H1 (cell line): ENCODE measurements at places on chromosomes 6 and 20.

- no peak for DNase-seq
Observed at GRCh38 chr6:56505512-56506260, 137.0 kb downstream of the DST start.

- DNase-seq = no peak
Observed at GRCh38 chr6:21598674-21599023, 5.1 kb downstream of the SOX4 start.

DNA sequence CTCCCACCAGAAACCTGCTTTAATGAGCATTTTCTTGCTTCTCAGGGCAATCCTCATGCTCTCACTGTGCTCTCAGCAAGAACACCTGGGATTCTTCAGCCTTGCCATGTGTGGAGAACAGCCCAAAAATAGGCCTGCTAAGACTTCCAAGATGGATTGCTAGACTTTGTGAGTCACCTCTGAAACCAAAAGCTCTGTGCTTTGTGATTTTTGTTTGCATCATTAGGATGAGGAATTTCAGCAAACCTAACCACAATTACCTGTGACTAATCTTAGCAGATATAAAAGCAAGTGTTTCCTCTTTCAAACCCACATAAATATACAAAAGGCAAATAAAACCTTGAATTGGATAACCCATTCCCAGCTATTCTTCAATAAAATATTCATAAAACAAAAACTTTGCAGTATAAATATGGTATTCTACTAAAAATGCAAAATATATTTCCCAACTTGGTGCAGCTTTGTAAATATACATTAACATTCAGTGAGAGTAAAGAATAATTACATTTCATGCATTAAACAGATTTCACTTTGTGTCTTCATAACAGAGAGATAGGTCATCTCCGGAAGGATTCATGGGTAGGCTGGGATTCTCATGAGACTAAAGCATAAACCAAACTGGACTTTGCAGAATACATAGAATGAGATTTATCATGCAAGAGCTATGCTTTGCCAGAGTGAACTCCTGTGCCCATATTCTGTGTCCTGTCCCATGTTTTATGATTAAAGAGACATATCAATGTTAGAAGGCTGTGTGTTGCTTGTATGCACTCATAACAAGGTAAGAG lies 33.5 kb downstream of the TPBG start:
- no peak for DNase-seq

DNA sequence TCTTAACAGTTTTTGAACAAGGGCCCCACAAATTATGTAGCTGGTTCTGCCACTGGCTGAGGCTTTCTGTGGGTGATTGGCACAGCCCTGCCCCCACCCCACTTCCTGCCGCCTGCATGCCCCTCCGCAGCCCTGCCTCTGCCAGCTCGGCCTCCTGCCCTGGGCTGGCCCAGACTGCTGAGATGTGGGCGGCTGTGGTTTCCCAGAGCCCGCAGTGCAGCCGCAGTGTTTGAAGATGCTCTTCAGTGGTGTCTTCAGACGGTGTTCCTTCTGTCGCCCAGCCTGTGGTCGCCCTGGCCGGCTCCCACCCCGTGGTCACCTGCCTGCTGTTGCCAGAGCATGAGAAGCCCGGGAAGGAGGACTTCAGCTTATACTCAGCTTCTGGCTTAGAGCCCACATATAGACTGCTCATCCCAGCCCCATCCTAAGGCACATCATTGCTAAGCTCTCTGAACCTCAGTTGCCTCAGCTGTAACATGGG lies 154.3 kb downstream of the VEGFA start:
- DNase-seq = no peak

GRCh38 chr20:35768731-35769664 lies 2.8 kb upstream of the PHF20 start:
- peak; percentile 76 for DNase-seq

DNA sequence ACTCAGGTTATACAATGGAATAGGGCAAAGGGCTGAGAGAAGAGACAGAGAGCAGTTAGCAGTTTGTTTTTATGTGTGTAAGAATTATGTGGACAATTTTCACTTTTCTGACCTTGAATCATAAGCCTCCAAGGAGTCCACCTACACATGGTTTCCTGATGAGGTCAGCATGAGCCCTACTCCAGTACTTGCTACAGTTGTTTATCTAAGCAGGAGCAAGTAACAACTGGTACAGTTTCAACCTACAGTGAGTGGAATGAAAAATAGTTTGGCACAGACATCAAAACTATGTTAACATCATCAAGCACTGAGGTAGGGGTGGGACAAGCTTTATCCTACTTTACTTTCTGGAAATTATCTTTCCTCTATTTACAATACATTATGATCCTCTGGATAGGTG lies 426.7 kb upstream of the ID4 start:
- DNase-seq = no peak

GRCh38 chr6:101662111-101662897 lies 268.8 kb downstream of the GRIK2 start:
- no peak for DNase-seq

DNA sequence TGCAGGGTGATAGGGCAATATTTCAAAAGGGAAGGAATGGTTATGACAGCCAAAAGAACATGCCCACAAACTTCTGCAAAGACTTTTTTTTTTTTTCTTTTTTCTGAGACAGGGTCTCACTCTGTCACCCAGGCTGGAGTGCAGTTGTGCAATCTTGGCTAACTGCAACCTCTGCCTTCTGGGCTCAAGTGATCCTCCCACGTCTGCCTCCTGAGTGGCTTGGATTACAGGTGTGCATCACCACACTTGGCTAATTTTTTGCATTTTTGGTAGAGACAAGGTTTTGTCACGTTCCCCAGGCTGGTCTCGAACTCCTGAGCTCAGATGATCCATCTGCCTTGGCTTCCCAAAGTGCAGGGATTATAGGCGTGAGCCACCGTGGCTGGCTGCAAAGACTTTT lies 117.6 kb upstream of the ADGRF1 start:
- DNase-seq = no peak

GRCh38 chr20:40630713-40631112 lies 58.3 kb downstream of the MAFB start:
- no peak for DNase-seq

DNA sequence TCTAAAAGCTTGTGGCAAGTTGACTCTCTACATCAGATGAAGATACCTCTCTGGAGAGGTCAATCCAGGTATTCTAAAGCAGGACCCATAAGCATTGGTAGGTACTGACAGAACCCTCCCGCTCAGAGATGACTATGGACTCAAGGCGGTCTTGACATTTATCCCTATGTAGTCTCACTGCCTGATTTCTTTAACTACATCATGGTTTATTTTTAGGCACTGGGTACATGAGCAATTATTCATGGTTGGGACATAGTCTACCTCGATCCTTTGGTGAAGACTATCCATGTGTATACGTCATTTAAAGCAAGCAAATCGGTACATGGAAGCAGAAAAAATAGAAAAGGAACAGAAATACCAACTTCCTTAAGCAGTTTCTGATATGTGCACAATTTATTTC lies 136.2 kb upstream of the TAB2 start:
- no peak for DNase-seq

DNA sequence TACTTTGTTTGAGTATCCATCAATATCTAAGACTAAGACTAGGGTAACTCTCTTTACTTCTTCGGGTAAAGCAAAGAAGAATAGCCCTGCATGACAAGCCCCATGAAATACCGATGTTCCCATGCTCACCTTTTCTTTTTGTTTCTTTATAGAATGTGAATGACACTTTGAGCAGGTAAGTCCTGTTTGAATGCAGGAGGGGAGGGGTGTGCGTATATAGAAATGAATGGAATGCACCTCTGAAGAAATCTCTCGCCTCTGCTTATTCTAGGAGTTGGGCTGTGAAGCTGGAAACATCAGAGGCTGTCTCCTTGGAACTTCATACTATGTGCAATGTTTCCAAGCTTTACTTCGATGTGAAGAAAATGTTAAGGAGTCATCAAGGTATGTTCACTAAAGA lies 10.3 kb downstream of the TRIM38 start:
- no peak for DNase-seq

DNA sequence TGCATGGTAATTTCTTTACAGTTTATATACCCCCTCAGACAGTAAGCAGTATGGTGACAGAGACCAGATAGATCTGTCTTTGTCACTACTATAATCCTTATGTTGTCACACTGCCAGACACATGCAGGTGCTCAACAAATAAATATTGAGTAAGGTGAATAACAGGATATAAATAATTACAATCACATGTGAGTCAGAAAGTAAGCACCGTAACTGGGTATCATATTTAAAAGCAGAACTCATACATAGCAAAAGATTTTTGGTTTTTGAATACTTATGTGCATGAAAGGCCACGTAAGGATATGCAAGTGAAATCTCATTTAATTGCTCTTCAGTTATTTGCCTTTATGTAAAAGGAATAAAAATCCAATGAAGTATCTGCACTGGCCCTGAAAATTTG lies 17.4 kb downstream of the CNBD2 start:
- no peak for DNase-seq

DNA sequence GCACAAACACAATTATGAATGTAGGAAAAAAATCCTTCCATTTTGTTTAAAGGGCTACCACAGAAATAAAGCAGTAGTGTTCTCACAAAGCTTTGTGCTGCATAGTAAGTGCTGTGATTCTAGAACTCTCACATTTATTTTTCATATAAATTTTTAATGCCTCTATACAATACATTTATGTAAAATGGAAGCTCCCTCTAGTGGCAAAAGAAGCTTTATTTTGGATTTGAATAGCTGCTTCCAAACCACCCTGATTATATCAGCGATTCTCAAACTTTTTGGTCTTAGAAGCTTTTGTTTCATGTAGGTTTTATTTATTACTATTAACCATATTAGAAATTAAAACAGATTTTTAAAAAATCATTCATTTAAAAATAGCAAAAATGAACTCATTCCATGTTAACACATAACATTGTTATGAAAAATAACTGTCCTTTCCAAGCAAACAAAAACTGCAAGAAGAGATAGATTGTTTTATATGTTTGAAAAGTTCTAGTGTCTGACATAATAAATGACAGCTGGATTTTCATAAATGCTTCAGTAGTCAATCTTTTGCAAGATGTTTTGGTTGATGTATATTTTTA lies 38.4 kb downstream of the HS3ST5 start:
- DNase-seq = no peak

DNA sequence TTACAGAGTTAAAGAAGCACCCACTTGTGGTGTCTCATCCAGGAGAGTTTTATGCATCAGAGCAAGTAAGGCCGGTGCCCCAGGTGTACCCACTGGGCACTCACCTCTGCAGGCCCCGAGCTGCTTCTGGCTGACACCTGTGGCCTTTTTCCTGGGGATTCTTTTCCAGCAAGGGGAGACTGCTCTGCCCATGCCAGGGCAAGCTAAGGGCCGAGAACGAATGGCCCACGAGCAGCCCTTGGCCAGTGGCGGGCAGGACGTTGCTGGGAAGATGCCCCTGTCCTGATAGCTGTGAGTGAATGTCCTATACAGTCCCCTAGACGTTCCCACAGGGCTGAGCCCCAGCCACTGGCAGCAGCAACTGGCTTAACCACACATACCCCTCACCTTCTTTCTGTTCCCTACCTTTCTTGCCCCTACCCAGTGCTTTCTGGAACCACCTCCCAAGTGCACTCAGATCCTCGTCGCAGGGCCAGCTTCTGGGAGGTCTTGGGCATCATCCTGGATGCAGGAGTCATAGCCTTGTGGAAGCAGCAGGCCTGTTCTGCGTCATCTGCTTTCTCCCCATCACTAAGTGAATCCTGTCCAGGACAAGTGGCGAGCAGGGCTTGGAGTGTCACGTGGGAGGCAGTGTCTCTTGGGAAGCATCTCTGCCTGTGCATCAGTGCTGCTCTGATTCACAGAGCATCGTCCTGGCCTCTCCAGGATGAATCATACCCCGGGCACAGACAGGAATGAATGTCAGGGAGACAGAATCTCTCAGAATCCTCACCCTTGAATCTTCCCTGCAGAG lies 32.5 kb downstream of the SYNDIG1 start:
- DNase-seq = no peak

DNA sequence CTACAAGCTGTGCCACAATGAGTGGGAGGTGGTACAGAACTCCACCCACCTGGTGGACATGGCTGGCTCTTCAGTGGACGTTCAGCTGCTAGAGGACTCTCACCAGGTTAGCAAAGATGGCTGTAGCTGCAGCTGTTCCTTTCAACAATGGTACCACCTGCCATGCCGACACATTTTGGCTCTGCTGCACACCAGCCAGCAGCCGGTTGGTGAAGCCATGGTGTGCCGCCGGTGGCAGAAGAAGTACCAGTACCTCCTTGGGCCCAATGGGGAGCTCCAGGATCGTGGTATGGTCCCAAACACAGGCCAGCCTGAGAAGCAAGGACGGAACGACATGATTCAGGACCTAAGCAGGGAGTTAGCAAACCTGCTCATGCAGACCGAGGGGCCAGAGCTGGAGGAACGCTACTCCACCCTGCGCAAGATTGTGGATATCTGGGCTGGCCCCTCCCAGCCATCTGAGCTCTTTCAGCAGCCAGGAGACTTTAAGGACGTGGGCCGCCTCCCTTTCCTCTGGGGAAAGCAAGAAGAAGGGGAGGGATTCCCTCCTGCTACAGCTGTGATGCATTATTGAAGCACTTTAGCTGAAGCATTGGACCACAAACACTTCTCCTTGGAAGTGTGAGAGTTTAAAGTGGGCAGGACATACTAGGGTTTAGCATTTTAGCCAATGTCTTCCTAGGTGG lies 2.8 kb upstream of the ZSWIM1 start:
- no peak for DNase-seq

- DNase-seq = no peak
Observed at GRCh38 chr6:160379466-160379865, 31.3 kb downstream of the SLC22A3 start.

DNA sequence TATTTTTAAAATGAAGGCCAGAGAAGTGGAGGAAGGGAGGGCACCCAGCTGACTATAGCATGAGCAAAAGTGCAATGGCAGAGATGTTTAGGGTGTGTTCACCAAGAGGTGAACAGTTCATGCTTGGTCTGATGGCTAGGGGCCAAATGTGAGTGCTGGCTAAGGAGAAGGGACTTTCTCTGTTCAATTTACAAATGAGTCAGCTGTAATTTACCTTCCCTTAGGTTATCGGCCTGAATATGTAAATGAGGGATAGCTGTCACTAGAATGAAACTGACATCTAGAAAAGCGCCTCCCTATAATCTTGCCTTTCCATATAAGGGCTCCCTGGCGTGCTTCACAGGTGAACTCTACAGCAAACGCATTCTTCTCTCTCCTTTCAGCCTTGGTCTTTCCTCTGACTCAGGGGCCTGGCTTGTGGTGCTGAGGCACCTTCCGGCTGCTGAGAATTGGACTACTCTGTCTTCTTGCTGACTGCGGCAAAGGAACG lies 114.7 kb upstream of the BACH2 start:
- DNase-seq = no peak

GRCh38 chr6:56899311-56899710 lies 55.6 kb upstream of the BEND6 start:
- no peak for DNase-seq

GRCh38 chr6:31758281-31758680 lies 4.2 kb upstream of the SAPCD1 start:
- DNase-seq = no peak

- no peak for DNase-seq
Observed at GRCh38 chr6:34030831-34031624, 114.9 kb downstream of the GRM4 start.

GRCh38 chr6:161853657-161854056 lies 579.8 kb upstream of the AGPAT4 start:
- no peak for DNase-seq
